ENCODE measurements at places on chromosomes 5 and 9.

- no peak for DNase-seq
Measured at GRCh38 chr9:34512131-34513078, 10.4 kb downstream of the ENHO start.

DNA sequence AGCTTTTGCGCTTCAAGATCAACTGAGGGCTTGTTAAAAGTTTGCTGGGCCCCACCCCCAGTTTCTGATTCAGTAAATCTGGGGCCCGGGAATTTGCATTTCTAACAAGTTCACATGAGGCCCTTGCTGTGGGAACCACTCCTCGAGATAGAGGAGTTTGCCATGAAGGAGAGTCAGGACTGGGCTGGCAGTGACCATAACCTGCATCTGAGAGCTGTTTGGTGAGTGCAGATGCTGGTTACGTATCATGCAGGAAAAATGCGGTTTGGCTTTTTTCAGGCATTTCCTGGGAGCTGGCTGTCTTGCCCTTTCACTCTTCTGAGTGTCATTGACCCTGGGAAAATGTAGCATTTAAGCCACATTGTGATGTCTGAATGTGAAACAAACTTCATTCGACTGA is 9.4 kb upstream of the ANGPTL2 start:
- DNase-seq = no peak

DNA sequence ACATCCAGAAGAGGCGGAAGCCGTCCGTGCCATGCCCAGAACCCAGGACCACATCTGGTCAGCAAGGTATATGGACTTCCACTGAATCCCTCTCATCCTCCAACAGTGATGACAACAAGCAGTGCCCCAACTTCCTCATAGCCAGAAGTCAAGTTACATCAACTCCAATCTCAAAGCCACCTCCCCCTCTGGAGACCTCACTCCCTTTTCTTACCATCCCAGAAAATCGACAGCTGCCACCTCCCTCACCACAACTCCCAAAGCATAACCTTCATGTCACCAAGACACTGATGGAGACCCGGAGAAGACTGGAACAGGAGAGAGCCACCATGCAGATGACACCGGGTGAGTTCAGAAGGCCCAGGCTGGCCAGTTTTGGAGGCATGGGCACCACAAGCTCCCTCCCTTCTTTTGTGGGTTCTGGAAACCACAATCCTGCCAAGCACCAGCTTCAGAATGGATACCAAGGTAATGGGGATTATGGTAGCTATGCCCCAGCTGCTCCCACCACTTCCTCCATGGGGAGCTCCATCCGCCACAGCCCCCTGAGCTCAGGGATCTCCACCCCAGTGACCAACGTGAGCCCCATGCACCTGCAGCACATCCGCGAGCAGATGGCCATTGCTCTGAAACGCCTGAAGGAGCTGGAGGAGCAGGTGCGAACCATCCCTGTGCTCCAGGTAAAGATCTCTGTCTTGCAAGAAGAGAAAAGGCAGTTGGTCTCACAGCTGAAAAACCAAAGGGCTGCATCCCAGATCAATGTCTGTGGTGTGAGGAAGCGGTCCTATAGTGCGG is 130.3 kb upstream of the DMRT1 start:
- DNase-seq = no peak

DNA sequence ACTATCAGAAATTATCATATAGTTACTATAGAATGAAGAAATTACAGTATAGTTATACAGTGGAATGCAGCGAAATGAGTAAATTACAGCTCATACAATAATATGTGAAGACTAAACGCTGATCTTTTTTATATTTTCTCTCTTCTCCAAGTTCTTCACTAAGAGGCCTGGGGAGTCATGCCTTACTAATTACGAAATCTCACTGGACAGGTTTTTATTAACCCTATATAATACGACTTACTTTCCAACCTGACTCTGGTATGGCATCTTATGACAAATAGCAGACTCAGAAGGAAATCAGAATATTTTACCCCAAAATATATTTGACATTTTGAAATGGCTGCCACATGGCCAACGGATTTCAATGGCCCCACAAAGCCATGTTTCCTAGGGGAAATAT is 9.1 kb downstream of the CARNMT1 start:
- DNase-seq = no peak

- peak; percentile 38 for DNase-seq
Measured at GRCh38 chr5:159286420-159287035, 23.4 kb downstream of the UBLCP1 start.

DNA sequence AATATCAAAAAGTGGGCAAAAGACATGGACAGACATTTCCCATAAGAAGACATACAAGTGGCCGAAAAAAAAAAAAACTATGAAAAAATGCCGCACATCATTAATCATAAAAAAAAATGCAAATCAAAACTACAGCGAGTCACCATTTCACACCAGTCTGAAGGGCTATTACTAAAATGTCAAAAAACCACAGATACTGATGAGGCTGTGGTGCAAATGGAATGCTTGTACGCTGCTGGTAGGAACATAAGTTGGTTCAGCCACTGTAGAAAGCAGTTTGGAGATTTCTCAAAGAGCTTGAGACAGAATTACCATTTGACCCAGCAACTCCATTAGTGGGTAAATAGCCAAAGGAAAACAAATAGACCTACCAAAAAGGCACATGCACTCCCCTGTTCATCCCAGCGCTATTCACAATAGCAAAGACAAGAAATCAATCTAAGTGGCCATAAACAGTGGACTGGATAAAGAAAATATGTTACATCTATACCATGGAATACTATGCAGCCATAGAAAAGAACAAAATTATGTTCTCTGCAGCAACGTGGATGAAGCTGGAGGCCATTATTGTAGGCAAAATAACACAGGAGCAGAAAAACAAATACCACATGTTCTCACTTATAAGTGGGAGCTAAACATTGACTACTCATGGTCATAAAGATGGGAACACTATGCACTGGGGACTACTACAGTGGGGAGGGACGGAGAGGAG is 110.6 kb upstream of the BOD1 start:
- DNase-seq = no peak

GRCh38 chr9:92938025-92938424 is 9.3 kb upstream of the FGD3 start:
- DNase-seq = no peak

DNA sequence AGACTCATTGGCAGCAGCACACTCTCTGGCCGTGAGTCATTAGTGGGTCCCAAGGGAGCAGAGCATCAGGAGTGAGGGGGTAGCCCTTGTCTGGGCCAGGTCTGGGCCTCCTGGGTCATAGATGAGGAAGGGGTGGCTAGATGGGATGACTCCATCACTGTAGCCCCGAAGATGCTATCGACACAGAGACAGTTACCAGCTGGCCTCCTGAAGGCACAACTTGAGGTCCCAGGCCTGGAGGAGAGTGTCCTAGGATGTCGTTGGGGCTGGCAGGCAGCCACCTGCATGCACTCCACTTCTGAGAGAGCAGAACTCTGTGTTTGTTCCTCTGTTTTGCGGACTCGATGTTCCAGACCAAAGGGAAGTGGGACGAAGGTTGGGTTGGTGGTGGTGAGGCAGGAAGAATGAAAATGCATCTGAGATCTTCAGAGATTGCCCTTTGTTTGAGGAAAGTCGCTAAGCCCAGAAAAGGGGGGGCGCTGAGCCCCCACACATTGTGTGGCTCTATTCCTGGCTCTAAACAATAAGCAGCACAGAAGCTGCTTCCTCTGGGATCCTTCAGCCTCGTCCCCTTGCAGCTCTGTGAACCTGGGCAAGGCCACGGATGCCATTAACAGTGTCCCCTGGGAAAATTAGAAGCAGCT is 4.7 kb downstream of the BTNL9 start:
- DNase-seq = no peak

GRCh38 chr5:51468196-51468595 is 84.9 kb downstream of the ISL1 start:
- DNase-seq = no peak

GRCh38 chr5:19987612-19988361 is at the start of gene CDH18:
Gene CDH18, minus strand, starts transcription at chr5:19988200. Its CDS starts 149,214 bp downstream, at chr5:19838986.
- peak; percentile 58 for DNase-seq

DNA sequence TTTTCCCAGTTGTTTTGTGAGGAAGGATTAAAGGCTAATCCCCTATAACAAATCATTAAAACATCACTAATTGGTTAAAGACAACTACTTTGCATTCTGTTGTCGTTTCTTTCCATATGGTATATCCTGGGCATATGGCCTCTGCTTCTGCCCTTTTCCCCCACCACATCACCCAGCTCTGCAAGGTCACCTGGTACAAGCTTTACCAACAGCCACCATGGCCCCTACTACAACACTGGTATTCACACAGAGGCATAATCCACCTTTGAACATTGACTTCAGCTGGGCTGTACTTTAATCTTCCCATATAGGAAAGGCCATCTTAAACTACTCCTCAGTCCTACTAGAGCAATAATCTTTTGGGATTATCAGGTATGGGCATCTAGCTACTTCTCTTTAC is 866.1 kb downstream of the TLE4 start:
- DNase-seq = no peak

DNA sequence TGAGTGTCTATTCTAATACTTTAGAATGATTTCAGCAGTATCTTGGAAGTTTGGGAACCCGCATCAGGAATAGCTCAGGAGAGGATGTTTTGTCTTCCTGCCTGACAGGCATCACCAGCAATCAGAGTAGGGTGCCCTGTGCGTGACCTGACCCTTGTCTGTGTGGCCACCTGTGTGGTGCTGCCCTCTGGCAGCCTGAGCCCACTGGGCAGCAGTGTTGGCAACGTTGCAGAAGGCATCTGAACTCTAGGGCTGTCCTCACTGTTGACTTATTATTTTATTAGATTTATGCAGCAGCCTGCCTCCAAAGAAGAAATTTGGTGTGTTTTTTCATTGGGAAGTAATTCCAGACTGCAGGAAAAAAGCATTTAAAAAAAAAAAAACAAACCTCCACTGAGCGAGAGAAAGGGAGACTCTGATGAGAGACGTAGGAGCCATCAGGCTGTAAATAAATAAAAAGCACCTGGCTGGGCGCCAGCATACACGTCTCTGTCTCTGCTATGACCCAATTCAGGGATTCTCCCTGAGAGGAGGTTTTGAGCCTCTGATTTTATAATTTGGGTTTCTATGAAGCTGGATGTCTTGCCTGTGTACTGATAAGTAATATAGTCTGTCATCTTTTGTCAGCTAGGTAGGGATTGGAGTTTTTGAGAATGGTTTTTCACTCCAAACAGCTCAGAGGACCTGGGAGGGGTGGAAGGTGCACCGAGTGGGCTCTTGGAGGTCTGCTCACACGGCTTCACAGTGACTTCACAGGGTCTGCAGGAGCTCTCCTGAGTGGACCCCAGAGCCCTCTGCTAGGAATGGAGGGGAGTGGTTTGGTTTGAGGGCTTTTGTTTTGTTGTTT is 49.0 kb downstream of the FAM78A start:
- peak; percentile 77 for DNase-seq

DNA sequence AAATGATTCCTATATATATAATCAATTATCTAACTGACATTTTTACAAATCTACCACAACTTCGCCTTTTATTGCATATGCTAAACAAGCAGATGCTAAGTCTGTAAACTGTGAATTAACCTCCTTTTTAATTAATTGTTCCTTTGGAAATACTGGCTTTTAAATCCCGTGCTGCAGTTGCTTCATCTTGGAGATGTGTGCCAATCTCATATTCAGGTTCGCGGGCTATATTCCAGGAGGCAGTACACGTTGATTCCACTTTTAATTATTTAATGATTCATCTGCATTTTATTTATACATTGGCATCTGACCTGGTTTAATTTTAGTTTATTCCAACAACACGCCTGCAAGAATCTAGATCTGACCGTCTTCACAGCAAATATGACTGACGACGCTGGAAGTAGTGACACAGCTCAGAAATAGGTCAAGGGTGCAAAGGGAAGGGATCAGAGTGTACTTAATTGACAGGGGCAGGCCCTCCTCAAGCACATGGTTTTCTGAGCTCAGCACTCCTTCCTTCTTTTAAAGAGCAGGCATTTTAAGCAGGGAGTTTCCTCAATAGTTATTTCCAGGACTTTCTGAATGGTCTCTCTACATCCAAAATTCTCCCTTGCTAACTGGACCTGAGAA is 125.2 kb downstream of the GLIS3 start:
- no peak for DNase-seq

DNA sequence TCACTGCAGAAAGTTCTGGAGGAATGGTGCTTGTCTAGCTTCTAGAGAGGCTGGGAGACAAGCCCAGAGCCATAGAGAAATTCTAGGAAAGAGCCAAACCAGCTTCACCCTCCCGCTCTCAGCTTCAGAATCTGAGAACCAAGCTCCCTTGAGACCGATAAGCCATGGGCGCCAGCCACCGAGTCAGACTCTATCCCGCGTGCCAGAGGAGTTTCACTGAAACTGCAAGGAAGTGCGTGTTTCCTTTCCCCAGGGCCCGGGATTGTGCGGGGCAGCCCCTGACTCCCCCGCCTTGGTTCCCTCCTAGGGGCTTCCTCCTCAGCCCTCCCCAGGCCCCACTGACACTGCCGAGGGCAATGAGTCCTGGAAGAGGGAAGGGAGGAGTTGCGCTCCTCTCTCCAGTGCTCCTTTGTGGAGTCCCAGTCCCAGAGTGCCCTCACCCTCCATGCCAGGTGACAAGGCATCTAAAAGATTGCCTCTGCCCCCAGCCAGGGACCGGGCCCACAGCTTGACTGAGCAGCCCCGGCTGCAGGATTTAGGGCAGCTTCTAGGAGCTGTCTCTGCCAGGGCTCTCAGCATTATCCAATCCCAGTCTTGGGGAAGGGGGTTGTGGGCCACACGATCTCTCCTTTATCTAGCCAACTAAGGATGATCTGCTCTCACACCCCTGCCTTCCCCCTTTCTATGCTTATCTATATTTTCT is 18.4 kb upstream of the TCF7 start:
- no peak for DNase-seq

DNA sequence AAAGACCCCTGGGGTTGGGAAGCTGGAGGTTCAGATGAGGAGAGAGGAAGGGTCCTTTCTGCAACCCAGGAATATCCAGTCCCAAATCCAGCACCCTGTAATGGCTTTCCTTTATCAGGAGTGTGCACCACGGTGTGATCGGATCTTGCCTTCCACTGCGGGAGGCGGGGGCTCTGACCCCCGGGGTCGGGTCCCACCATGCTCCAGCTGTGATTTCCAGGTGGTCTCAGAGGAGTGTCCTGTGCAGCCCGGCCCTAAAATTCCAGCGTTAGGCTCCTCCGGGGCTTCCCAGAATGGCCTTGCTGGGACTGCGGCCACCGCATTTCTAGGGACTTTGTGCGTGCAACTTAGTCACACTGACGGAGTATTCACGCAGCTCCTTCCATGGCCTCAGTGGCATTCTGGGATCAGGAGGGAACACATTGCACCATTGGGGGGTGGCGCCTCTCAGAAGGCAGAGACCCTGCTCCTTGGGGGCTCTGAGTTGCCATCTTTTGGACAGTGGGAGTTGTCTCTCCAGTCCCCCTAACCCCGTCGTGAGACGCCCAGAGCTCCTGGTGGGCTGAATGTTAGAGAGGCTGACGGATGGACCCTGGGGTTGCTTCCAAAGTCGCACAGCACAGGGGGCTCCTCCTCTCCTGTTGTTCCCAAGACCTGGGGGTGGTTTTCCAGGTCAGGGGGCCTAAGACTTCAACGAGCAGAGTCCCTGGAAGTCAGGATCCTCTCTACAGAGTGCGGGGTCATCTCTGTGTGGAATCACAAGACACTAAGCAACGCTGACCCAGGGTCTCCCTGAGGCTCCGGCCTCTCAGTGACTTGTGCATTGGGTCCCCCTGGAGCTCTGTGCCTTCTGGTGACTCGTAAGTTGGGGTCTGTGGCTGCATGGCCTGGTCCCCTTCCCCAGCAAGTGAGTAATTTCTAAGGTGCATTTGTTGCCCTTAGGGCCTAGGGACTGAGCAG is 42.7 kb upstream of the IRX4 start:
- no peak for DNase-seq
